ENCODE measurements at places on chromosomes 16 and 17.

- no peak for DNase-seq
These were observed 9.7 kb downstream of the NXN start for GRCh38 chr17:969811-970355.

DNA sequence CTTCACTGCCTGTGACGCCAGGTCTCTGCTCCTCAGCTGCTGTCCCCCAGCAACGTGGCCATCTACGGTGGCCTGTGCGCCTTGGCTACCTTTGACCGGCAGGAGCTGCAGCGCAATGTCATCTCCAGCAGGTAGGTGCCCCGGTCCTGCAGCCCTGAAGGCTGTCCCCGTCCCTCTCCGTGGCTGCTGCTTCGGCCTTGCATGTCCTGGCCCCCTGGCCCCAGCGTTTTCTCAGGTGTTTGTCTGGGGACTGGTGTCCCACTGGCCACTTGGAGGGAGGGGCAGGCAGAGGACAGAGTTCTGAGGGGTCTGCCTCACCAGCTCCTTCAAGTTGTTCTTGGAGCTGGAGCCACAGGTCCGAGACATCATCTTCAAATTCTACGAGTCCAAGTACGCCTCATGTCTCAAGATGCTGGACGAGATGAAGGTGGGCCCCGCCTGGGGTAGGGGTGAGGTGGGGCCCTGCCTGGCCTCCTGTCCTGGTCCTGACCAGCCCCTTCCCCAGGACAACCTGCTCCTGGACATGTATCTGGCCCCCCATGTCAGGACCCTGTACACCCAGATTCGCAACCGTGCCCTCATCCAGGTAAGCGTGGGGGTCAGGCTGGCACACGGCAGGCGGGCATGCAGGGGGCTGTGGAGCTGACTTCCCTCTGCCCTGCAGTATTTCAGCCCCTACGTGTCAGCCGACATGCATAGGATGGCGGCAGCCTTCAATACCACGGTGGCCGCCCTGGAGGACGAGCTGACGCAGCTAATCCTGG, 4.4 kb downstream of the GPS1 start:
- DNase-seq: no peak

GRCh38 chr17:412211-413015, 59.8 kb upstream of the RPH3AL start:
- peak; percentile 65 for DNase-seq

DNA sequence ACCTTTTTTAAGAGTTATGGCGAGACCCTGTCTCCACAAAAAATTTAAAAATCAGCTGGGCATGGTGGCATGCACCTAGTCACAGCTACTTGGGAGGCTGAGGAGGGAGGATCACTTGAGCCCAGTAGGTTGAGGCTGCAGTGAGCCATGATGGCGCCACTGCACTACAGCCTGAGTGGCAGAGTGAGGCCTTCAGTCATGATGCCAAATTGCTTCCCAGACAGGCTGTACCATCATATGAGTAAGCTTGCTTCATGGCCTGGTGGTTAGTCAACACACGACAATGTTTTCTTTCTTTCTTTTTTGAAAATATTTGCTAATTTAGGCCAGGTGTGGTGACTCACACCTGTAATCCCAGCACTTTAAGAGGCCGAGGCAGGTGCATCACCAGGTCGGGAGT, 12.5 kb downstream of the NTAN1 start:
- DNase-seq: peak; percentile 35

DNA sequence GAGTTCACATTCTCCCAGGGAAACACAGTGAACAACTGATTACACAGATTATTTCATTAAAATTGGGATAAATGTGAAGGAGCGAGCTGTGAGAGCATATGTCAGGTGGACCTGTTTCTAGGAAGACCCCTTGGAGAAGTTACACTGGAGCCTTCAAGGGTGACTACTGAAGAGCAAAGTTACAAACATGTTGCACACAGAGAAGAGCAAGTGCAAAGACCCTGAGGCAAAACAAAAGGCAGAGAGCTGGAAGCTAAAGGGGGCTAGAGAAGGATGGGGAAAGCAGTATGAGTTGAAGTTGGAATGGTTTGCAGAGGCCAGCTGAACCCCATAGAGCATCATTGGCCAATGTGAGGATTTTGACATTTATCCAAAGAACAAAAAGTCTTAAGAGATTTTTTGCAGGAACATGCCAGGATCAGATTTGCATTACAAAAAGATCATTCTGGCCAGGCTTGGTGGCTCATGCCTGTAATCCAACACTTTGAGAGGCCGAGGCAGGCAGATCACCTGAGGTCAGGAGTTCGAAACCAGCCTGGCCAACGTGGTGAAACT, 14.1 kb downstream of the PDZD9 start:
- no peak for DNase-seq

DNA sequence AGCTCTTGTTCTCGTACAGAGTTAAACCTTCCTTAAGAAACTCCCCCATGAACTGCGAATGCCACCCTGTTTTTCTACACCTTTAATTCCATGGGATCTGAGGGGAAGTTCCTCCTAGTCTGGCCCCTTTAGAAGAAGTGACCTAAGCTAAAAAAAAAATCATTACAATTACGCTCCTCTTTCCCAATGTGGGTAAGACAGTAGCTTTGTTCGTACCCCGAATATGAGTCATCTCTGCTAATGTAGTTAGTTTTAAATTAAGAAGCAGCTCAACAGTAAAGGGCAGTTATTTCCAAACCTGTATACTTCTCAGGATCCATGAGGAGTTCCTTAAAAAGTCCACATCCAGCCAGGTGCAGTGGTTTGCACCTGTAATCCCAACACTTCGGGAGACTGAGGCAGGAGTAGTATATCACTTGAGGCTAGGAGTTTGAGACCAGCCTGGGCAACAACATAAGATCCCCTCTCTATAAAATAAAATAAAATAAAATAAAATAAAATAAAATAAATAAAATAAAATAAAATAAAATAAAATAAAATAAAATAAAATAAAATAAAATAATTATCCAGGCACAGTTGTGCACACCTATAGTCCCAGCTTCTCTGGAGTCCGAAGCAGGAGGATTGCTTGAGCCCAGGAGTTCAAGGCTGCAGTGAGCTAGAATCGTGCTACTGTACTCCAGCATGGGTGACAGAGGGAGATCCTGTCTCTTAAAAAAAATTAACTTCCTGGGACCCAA, 26.1 kb downstream of the RCVRN start:
- DNase-seq: peak; percentile 64

- DNase-seq: no peak
These were observed 176.0 kb upstream of the RPL38 start for GRCh38 chr17:74027444-74027843.

DNA sequence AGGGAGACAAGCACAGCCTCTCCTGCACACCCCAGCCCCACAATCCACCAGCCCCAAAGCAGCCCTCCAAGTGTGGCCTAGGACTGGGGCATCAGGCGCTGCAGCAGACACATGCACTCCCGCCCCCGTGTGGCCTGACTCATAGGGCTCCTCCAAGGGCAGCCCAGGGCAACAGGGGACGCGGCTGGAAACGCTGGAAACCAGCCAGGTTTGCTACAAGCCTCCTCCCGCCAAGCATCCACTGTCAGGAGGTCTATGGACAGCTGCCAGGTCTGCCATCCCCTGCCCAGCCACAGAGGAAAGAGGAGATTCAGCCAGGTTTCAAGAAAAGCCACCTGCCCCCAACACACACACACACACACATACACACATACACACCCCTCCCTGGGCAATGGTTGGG, 25.8 kb downstream of the SRCIN1 start:
- no peak for DNase-seq

GRCh38 chr16:86758932-86759331, 180.6 kb downstream of the FOXL1 start:
- no peak for DNase-seq

DNA sequence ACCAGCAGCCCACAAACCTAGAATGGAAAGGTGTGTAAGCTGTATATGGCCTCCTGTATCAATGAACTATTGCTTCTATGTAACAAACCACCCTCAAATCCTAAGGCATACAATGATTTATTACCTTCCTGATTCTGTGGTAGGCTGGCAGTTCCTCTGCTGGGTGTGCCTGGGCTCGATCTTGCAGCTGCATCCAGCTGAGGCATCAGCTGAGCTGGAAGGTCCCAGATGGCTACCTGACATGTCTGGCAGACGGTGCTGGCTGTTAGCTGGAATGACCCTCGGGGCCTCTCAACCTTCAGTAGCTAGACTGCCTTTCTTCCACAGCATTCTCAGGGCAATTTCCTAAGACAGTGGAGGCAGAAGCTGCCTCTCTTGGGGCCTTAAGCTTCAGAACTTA, 152.7 kb downstream of the RAB11FIP4 start:
- no peak for DNase-seq

DNA sequence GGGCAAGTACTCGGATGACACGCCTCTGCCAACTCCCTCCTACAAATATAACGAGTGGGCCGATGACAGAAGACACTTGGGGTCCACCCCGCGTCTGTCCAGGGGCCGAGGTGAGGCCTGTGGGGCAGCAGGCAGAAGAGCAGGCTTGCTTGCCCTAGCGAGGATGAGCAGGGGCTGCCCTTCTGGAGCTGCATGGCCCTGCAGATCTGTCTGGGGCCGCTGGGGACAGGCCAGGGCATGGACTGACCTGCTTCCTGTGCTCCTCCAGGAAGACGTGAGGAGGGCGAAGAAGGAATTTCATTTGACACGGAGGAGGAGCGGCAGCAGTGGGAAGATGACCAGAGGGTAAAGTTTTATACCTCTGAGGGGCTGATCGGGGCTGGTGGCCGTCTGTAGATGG, 5.3 kb downstream of the DHX38 start:
- DNase-seq: no peak
